ENCODE measurements at places on chromosomes 16 and 17.

DNA sequence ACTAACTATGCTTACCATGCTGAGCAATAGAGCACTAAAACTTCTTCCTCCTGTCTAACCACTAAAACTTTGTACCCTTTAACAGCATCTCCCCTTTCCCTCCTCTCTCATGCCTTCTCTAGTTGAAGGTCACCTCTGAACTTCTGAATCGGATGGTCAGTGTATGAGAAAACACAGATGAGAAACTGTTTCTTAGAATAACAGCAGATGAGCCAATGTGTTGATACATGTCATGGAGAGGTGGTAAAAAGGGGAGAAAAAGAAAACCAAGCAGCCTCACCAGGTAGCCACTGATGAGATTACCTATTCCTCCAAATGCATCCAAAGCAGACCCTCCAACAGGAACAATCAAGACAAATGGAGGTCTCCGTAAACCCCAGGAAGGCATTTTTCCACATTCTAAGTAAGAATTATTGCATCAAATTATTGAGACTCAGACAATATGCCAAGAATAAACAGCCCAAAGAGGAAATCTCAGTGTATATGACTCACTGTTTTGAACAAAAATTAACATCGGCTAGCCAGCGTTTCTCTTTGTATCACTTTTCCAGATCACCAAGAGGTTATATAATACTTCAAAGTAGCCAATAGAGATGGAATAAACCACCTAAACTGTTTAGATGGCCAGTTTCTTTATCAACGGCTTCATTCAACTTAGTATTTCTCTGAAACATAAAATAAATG lies 793.3 kb upstream of the SOX9 start:
- DNase-seq = no peak

- DNase-seq = no peak
Observed at GRCh38 chr16:72787514-72788268, 260.2 kb downstream of the ZFHX3 start.

GRCh38 chr16:88069397-88070168 lies 118.3 kb downstream of the BANP start:
- no peak for DNase-seq

DNA sequence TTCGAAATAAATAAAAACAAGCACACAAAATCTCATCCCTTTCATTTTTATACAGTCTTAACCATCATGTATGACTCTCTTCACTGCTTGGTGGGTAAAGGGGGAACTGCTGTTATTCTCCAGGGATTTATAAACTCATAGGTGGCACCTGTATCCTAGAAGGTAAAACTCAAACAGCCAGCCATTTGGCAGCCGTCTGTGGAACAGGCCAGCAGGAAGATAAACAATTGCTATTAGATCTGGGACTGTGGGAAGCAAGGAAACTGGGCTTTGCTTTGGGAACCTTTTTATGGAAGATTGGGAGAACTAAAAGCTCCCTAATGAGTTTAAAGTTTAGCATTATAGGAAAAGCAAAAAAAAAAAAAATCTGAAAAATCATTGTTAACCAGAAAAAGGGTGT lies 126.0 kb downstream of the TANGO6 start:
- DNase-seq = no peak

DNA sequence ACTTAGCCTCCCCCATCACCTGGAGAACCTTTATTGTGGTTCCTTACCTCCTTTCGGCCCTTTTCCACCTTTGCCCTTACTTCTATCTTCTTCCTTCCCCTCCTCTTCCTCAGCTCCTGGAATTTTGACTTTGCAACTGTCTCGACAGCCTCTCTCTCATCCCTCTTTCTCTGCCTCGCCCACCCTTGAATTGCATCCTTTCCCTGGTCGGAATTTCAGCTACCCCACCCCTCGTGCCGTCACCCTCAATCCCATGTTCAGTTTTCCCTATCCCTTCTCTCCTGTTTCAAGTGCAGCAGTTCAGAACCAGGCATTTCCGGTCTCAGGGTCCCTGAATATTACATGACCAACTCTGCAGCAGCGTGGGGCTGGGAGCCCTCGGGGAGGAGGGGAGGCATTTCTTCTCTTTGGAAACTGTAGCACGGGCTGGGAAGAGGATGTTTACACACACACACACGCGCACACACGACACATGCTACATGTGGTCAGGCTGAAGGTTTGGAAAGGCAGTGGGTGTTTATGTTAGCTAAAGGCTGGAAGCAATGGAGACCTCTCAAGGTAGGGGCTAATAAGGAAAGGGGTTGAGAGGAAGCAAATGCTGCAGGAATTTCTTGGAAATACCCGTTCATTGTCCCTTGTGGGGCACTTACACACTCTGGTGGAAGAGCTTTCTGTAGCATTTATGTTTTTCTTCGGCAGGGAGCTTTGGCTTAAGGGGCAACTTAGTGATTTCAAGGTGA lies 971 bp downstream of the MINK1 start:
- DNase-seq = no peak

DNA sequence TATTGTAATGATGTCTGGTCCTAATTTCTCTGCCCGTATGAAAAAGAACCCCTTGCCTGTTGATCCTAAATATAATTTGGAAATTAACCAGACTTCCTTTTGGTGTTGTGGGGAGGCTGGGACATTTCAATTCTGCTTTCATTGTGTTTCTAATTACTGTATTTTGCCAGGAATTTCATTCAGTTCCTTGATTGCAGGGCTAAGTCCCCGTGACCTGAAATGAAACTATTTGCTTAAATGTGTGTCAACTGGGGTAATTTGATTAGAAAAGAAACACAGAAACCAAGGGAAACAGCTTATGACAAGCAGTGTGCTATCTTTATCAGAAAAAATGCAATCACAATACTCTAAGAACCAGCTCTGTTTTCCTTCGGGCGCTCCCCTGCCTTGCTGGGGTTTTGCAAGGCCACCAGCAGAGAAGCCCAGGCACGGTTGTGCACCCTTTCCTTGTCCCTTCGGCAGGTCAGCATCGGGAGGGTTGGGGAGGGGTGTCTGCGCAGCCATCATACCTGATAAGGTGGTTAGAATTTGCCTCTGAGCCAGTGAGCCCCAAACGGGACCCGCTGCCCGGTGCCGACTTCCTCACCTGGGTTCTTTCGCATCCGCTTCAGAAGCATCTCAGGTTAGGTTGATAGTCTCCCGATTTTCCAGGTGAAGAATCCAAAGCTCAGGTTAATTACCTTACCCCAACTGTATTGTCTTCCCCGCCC lies 19.4 kb downstream of the KLHL36 start:
- no peak for DNase-seq

- DNase-seq = no peak
Observed at GRCh38 chr17:77107506-77108433, 33.0 kb upstream of the SEC14L1 start.

GRCh38 chr16:54346041-54346440 lies 59.5 kb upstream of the IRX3 start:
- DNase-seq = no peak

DNA sequence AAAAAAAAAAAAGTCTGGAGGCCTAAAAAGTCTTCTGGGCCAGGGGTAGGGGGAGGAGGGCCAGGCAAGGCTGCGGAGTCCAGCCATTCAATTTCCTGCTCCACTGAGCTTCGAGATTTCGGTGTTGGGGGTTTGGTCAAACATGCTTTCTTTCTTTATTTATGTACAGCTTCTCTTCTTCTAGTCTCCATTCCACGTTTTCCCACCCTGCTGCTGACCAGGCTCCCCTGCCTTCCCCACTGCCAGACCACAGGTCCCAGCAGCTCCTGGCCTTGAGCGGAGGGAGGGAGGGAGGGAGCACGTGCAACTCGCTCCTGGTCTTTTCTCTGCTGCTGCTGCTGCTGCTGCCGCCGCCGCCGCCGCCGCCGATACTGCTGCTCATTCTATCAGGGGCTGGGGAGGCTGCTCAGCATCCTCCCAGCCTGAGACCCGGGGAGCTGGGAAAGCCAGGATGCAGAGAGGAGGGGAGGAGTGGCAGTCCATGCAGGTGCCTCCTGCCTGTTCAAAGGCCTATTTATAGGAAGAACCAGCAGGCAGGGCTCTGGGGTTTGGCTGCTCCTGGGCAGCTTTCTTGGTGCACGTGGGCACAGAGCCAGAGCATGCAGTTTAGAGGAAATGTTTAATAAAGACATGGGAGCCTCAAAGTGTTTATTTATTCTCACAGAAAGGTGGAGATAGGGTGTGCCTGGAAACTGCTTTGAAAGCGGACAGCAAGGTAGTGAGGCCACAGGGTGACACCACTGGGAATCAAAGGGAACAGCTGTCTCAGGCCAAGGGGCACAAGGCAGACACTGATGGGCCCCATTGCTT lies 23.4 kb upstream of the ZFHX3 start:
- DNase-seq = peak; percentile 54

DNA sequence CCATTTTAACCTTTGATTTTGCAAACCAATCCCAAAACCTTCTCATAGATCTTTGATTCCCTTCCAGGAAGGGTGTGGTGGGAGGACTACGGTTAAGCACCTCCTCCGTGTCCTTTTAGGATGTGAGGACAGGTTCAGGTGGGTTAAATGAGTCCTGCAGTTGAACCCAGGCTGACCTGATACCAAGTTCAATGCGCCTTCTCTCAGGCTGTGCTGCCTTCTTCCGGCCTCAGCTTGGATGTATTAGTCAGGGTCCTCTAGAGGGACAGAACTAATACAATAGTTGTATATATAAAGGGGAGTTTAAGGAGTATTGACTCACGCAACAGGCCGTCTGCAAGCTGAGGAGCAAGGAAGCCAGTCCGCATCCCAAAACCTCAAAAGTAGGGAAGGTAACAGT lies 10.5 kb upstream of the CSF3 start:
- no peak for DNase-seq

- peak; percentile 96 for DNase-seq
Observed at GRCh38 chr17:42536372-42537155, 523 bp downstream of the NAGLU start.

GRCh38 chr17:27939474-27940465 lies 46.6 kb upstream of the LYRM9 start:
- no peak for DNase-seq

- no peak for DNase-seq
Observed at GRCh38 chr16:89890886-89891657, 17.7 kb downstream of the TCF25 start.

GRCh38 chr17:7794075-7794663 lies 39.8 kb upstream of the KDM6B start:
- DNase-seq = no peak

GRCh38 chr16:86598607-86599565 lies 20.5 kb downstream of the FOXL1 start:
- DNase-seq = no peak

- DNase-seq = no peak
Observed at GRCh38 chr17:2297023-2297422, 6.6 kb downstream of the SMG6 start.

- DNase-seq = no peak
Observed at GRCh38 chr17:80108036-80108971, 6.9 kb downstream of the GAA start.

DNA sequence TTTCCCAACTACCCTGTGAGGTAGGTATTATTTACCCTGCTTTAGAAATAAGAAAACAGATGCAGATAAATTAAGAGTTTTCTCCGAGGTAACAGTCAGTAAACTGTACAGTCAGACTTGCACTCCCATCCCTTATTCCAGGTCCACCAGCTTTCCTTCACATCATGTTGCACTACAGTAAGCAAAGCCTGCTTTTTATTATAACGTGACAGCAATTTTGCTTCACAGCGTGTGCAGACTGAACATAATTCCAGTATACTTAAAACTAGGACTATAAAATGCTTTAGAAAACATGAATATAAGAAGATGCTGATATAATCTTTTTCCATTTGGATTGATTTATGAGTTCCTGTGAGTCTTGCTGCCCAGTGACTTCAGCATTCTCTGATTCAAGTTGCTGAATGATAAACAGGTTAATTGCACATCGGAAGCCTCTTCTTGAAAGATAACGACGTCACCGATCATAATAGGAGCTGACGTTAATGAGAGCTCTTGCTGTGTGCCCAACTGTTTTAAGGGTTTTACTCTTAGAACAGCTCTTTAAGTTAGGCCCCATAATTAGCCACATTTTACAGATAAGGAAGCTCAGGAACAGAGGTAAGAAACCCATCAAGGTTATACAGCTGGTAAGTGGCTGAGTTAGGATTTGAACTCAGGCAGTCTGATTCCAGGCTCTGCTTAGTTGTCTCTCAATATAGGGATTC lies 1.4 kb downstream of the LIG3 start:
- DNase-seq = peak; percentile 30

GRCh38 chr16:67672739-67673662 lies 6.4 kb downstream of the C16orf86 start:
- DNase-seq = peak; percentile 83

- peak; percentile 68 for DNase-seq
Observed at GRCh38 chr17:82372249-82373071, 895 bp downstream of the UTS2R start.

DNA sequence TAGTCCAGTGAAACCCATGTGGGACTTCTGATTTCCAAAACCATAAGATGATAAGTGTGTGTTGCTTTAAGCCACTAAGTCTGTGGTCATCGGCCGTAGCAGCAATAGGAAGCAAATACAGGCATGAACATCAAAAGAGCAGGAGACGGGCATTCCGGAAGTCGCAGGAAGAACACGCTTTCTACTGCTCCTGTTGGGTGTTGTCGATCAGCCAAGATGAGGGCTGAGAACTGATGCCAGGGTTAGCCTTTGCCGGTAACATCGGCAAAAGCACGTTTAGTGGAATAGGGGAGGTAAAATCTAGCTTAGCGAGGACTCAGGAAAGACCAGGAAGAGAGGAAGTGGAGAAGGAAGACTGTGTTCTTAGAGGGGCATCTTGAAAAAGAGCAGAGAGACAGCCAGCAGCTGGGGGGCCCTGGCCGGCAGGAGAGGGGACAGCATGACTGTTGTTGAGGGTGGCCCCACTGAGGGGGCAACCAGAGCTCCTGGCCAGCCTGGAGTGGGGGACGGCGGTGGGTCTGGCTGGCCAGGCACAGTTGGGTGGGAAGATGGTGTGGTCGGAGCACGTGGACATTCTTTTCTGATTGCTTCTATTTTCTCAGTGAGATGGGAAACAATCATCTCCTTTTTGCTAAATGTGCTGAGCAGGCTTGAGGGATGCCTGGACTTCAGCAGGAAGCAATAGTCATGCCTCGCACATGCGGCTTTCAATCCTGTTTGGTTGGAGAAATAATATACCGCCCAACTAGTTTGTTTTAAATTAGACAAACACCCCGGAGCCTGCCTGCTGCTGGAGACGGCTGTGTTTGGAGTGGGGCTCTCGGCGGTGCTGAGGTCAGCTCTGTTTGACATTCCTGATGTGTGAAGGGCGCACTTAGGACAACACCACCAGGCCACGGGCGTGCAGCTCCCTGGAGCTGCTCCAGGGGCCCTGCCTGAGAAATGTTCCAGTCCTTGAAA lies 109.9 kb downstream of the METRNL start:
- DNase-seq = peak; percentile 71

- no peak for DNase-seq
Observed at GRCh38 chr16:24180451-24180850, 75.7 kb upstream of the CACNG3 start.

GRCh38 chr17:77542551-77543490 lies 402.1 kb downstream of the SEC14L1 start:
- DNase-seq = peak; percentile 70

All from HuH-7.5 (cell line).